ENCODE measurements at places on chromosomes 7 and 10. TPM values are rescaled to one million over a fixed set of nuclear protein-coding genes. Genes with fewer than 3 reads are reported as not detected.

GRCh38 chr10:81192221-81192788, 654.6 kb downstream of the SH2D4B start:
- DNase-seq = no peak

RARRES2 gene
- 4.1 TPM for total RNA-seq

GRCh38 chr7:68922850-68923249, 675.4 kb upstream of the AUTS2 start:
- DNase-seq = no peak

GRCh38 chr10:48449501-48450232, 143.2 kb downstream of the MAPK8 start:
- peak; percentile 73 for DNase-seq

OR2A5 gene
- not detected for total RNA-seq

GRCh38 chr7:143511593-143512047, 33.9 kb downstream of the TAS2R41 start:
- DNase-seq = no peak

GRCh38 chr7:80415522-80415921, 96.3 kb downstream of the GNAT3 start:
- DNase-seq = no peak

SFTPA1 gene
- total RNA-seq = 4.4 TPM

DNA sequence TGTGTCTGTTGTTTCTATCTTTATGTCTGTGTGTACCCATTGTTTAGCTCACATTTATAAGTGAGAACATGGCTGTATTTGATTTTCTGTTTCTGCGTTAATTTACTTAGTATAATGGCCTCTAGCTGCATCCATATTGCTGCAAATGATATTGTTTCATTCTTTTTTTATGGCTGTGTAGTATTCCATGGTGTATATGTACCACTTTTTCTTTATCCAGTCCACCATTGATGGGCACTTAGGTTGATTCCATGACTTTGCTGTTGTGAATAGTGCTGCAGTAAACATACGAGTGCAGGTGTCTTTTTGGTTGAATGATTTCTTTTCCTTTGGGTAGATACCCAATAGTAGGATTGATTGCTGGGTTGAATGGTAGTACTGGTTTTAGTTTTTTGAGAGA, 48.2 kb downstream of the ZNRF2 start:
- DNase-seq = no peak

TECTB gene
- not detected for total RNA-seq

GRCh38 chr10:32190890-32191491, 134.8 kb upstream of the KIF5B start:
- peak; percentile 27 for DNase-seq

PDE6C gene
- not detected for total RNA-seq

Measured in cerebellum (tissue), 4 donors.